ENCODE measurements at places on chromosomes 6 and 20.

DNA sequence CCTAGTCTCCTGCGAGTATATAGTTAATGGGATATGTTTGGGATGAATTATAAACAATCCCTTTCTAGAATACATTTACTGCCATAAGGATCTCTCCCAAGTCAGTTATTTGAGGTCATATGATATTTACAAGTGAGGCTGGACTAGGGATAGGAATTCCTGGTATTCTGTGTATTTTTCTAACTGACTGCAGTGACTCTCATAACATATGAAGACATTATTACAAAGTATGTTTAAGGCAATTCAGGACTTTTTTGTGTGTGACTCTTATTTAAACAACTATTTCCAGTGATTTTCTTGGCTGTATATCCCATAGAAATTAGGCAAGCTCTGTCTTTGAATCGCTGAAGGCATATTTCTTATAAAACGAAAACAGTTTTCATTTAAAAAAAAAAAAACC lies 18.4 kb upstream of the TNFAIP3 start:
- no peak for DNase-seq

GRCh38 chr6:93859971-93860370 lies 440.6 kb upstream of the EPHA7 start:
- no peak for DNase-seq

DNA sequence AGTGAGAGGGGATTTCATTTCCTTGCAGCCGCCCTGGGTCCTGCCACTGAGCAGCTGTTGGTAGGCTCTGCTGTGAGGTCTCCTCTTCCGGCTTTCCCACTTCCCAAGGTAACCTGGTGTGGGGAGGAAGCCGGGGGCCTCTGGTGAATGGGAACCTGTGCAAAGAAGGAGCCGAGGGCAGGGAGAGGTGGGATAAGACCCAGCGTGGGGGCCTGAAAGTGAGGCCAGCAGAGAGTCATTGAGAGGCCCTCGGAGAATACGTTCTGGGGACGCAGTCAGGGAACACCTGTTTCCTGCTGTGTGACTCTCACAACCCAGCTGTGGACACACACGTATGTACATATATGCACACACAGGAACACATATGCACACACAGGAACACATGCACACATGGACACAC lies 100.7 kb downstream of the CDH26 start:
- no peak for DNase-seq

- DNase-seq, result no peak
Measured at GRCh38 chr20:9363673-9364072, 150.7 kb upstream of the LAMP5 start.

DNA sequence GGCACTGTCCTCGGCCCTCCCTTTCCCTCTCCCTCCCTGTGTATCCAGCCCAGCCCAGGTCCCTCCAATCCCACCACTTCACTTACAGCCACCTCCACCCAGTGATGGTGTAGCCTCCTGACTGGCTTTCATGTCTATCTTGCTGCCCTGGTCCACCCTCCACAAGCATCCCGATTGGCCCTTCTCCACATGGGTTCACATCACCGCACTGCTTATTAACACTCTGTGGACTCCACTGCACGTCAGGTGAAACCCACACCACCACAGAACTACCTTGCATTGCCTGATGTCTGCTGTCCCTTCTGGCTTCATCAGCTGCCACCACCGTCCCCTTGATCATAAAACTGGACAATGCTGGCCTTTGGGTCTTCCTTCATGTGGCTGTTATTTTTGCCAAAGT lies 220.4 kb upstream of the ARID1B start:
- DNase-seq, result no peak

DNA sequence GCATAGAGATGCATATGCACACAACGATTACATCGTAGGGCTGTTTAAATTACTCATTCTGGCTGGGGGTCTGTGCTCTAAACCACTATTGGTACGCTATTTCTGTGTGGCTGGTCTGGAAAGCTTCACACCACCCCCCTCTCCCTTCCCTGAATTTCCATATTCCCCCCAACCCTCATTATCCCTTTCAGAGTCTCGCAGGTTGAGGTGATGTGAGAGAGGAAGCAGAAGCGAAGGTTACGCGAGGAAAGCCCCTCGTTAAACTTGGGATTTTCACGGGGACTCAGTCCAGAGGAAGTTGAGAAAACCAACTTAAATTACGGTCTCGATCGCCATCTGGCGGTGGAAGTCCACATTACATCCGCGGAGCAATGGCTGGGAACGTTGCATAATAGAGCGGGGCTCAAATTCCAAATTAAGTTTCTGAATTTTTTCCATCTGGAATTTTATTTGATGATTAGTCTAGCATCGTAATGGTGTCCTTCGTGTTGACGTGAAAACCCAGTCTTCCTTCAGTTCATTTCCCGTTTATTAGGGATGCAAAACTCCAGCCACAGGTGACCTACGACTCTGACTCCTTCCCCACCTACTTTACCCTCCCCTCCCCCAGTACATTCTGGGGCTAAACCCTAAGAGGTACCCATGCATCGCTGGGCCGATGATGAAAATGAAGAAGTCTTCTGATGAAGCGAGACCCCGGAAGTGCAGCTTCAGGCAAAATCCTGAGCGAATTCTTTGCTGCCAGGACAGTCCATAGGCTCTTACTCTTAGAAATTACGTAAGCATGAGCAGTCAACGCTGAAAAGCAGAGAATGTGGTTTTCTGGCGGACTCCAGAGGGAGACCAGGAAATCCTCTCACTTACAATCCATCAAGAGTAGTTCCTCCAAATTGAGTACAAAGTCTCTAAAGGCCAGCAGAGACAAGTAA lies 19.7 kb downstream of the HLA-DOB start:
- DNase-seq, result peak; percentile 61

DNA sequence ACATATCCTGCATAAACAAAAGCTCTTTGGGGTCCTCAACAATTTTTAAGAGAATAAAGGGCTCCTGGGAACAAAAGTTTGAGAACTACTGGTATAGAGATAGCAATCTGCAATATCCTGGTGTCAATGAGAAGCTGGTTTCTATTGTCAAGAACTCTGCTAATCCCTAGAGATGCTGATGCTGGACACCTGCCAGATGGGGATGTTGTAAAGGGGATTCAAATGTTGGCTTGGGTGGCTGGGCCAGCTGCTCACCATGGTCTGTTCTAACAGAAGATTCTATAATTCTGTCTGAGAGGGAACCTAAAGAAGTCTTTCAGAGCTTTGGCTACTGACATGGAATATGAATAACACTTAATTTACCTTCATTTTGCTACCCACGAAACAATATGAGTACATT lies 137.8 kb downstream of the BTBD9 start:
- DNase-seq, result no peak

DNA sequence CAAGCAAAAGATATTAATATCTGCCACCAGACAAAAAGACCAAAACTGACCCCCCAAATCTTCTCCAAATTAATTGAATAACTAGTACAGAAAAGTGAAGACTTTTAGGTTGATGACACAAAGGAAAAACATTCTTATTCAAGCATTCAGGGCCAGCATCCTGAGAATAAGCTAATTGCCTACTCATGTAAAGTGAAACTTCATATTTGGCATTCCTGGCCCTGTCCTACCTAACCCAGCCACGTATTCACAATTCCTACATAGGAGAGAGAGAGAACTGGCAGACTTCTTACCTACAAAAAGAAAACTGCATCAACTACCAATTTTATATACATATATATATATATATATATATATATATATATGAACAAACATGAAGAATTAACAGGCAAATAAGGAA lies 4.9 kb upstream of the ASCC3 start:
- DNase-seq, result no peak

DNA sequence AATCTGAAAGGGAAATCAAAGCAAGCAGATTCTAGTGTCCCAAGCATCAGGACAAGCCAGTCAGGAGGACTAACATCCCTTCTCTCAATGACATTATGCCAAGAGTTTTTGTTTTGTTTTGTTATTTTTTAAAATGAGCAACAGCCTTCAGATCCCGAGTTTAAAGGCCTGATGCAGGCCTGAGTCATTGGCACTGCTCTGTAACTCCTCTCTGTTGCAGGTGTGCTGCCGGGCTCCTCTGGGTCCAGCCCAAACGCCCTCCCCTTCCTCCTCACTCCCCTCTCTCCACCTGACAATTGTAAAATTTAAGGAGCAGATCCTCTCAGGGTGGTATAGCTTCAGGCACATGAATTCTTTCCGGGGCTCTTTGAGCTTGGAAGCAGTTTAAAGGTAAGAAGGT lies 502.0 kb downstream of the BMP2 start:
- no peak for DNase-seq

GRCh38 chr6:29490552-29490951 lies 2.8 kb upstream of the MAS1L start:
- no peak for DNase-seq

- no peak for DNase-seq
Measured at GRCh38 chr20:5357946-5358345, 41.2 kb upstream of the PROKR2 start.

- no peak for DNase-seq
Measured at GRCh38 chr6:104698979-104699378, 160.7 kb downstream of the HACE1 start.

DNA sequence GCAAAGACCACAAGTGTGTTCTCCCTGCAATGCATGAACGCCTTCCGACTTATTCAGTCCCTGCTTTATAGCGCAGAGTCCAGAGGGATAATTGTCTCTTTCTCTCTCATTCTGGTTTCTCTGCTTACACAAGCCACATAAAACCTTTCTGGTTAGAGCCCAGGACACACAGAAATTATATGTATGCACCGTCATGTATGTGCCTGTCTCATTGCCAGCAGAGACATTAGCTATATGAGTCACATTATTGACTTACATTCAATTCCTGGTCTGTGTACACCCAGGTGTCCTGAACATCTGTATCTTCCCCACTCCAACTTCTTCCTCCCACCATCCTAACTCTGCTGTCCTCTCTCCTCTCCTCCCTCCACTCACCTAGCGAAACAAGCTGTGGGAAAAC lies 44.0 kb downstream of the LRFN2 start:
- no peak for DNase-seq

GRCh38 chr6:131038597-131039344 lies 24.3 kb downstream of the EPB41L2 start:
- no peak for DNase-seq

- DNase-seq, result no peak
Measured at GRCh38 chr6:93989630-93990029, 570.3 kb upstream of the EPHA7 start.

DNA sequence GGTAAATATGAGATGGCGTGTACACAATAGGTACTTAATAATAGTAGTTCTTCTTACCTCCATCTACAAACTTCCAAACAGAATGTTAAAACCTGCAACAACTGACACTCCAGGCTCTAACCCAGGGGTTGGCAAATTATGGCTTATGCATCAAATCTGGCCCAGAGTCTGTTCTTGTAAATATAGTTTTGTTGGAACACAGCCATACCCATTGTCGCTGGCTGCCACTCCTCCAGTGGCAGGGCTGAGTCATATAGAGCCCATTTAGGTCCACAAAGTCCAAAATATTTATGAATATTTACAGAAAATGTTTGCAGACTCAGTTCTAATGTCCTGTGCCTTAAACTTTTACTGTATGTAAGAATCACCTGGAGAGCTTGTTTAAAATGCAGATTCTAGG lies 69.9 kb upstream of the BTBD3 start:
- DNase-seq, result no peak

GRCh38 chr6:18511211-18511610 lies 124.1 kb downstream of the RNF144B start:
- DNase-seq, result no peak

DNA sequence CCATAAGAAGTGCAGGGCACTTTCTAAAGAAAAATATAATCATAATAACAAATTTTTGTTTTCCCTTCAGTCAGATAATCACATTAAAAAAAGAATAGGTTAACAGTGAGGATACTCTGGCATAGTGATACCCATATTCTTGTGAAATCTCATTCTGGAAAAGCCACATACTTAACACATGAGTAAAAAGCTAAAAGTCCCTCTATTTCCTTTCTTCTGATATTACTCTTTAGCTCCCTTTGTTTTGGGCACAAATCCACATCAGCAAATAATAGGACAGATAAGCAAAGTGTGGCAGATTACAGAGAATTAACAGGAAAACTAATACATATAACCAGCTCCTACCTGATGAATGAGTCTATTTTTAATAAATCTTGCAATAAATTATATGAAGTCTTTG lies 15.8 kb downstream of the SHPRH start:
- DNase-seq, result no peak

DNA sequence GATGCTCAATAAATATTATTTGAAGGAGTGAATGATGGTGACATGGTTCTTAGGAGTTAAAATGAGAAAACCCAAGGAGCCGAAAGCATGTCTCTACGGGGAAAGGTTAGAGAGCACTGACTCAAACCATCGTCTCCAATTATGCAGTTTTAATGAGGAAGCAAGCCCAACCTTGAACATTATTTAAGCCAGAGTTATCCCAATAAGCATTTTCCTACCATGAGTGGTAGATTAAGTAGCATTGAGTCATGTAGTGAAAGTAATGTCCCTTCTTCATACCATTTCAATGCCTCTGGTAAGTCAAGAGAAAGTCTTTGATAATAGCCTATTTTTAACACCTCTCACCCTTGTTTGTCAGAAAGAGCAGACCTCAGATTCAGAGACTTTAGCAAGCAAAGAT lies 13.5 kb downstream of the TSHZ2 start:
- DNase-seq, result no peak

DNA sequence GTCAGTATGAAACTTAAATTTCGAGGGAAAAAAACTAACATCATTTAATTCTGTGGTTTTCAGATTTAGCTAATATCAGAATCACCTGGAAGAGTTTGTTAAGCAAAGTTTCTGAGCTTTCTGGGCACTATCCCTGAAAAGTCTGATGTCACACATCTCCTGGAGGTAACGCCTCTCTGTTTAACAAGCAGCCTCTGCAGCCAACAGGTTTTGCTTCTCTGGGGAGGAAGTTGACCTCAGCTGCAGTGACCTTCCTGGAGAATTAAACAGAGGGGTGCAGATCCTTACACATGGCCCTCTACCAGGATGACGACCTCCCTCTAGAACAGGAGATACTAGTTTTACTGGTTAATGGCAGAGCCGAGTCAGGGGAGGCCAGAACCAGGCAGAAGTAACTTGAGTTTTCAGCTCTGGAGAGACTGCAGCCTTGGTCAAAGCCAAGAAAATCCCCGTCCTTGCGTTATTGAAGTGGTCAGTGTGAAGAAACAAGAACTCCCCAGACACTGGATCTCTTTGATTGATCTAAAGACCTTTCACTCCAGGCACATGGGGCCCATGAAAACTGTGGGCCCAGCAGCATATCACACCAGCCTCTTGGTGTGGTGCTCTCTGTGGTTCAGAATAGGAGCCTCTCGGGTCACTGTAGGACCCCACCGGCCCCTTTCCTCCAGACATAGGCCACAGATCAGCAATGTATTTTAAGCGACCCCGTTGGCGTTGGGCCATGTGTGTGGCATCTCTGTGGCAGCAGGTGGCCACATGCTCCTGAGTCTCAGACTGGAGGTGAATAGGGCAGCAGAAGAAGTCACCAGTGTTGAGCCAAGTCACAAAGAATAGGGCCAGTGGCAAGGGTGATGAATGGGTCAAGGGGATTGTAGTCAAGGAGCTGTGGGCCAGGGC lies 33.4 kb upstream of the CCR6 start:
- no peak for DNase-seq

DNA sequence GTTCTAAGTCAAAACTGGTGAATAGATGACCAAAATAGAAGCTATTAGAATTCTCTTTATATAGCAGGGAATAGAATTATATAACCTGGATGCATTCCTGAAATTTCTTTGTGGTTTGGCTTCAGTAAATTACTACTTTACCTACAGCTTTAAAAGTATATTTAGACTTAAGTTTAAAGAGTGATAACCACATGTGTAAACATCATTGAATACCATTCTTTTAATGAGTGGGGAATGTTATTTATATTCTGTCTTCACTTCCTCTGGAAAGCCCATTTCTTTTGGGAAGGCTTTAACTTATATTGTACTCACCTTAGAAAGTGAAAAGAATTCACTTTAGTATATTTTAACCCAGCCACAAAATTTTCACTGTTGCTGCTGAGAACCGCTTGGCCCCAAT lies 39.1 kb downstream of the PLEKHG1 start:
- DNase-seq, result no peak
